ENCODE measurements at places on chromosomes 4 and X.
A peak's percentile ranks its signal among the peaks of the same experiment; 100 is the strongest.

DNA sequence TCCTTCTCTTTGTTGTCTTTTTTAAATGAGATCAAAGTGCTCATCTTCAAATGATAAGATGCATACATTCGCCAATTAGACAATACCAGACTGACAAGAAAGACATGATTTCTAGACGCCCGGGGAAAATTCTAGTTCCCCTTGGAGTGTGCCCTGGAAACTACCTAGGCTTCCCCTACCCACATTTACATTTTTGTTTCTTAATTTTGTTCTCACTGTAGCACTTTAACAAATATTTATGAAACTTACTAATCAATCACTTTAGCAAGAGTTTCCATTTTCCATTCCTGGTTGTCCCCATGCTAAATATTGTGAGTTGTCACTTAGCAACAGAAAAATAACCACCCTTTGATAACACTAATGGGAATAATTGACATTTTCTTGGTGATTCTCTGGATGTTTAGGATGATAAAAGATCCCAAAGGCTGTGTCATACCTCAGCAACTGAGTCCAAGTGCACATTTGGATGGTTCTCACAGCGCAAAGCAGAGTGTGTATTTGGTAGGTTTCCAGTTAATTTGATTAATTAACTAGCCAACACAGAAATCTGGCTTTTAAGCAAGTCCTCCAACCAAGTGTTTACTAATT is 69.6 kb downstream of the FGFBP1 start:
- no peak for DNase-seq

DNA sequence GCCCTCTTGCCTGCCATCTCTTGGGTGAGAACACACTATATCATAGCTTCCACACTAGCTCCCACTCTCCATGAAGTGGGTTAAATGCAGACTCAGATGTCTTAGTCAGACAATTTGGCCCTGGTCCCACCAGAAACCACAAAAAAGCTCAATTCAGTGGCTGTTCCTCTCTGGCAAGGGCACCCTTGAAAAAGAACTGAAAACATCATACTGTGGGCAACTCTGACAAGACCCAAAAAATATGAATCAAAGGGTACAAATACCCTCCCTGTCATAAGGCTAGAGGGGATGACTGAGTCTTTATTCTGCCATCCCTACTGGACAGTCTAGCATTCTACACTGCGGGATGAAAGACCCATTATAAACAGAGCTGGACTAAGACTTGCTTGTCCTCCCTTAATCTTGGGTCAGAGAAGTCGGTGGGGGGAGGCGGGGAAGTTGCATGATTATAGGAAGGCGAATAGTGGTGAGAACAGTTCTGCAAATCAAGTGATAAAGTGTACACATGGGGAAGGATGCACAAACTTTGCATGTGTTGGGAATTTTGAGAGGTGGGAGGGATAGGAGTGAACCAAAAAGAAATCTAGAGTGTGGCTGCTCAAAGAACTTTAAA is 172.1 kb downstream of the OPHN1 start:
- DNase-seq, result no peak

- DNase-seq, result no peak
Measured at GRCh38 chr4:42395595-42395994, 1.7 kb upstream of the SHISA3 start.

DNA sequence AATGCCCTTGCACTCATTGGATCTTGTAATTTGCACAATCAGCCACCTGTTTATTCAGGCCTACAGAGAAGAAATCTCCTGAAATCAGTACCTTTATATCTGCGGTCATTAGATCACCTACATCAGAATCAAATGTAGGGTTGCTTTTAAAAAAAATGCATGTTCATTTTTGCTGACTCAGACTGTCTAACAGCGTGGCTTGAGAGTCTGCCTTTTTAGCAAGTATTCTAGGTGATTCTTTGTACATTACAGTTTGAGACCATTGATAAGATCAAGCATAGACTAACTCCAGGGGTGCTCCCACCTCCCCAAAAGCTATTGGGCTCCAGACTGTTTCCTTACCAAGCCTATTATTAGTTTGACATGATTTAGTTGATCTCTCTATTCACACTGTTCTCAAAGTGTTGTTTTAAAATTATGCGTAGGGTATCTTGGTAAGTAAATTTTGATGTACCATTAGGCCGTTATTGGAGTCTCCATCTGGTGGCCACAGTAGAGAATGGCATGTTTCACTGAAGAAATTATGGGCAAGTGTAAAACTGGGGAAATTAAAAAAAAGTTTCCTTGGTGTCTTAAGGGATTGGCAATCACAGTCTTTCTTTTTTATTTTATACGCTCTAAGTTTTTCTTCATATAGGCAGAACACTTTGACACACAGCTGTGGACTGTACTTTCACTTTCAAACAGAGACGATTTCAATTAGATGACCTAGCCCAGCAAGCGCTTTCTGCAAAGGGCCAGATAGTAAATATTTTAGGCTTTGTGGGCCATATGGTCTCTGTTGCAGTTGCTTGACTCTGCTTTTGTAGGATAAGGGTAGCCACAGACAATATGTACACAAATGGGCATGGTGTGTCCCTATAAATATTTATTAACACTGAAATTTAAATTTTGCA is 33.7 kb upstream of the MSL3 start:
- DNase-seq, result peak; percentile 54

GRCh38 chrX:112851806-112852205 is 11.2 kb upstream of the AMOT start:
- DNase-seq, result peak; percentile 2

- peak; percentile 83 for DNase-seq
Measured at GRCh38 chr4:89298155-89298554, 9.4 kb downstream of the GPRIN3 start.

- DNase-seq, result no peak
Measured at GRCh38 chr4:180084561-180084960, 2158.6 kb upstream of the TENM3 start.

- no peak for DNase-seq
Measured at GRCh38 chrX:151279161-151279560, 102.8 kb downstream of the GPR50 start.

DNA sequence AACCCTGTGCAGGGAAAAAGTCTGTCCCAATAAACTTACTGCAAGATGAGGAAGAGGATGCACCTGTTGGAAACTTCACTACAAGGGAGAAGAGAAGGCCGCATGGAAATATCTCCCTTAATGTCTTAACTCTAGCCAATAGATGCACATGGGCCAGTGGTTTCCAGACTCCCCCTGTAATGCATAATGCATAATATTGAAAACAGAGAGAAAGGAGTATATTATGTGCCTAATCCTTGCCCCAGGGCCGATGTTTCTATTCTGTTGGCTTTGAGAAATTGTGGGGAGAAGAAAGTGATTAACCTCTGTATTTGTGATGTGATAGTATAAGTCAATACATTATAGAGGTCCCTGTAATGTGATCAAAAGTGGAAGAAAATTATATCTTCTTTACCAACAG is 37.2 kb downstream of the INTS12 start:
- DNase-seq, result no peak

DNA sequence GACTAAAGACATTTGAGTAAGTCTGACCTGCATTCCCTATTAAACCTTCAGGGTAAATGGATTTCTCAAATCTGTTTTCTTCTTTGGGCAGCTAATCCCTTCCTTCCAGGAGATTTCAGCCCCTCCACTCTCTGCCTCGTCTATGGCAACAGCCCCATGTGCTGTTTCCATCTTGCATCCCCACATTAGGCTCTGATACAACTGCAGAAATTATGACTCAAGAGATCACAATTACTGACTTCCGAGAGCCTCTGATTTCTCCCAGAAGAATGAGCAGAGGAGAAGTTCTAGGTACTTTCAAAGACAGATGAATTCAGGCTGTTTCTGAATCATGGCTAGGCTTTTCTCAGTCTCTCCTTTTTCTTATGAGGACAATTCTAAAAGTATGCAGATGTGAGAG is 38.7 kb downstream of the RAI2 start:
- no peak for DNase-seq

DNA sequence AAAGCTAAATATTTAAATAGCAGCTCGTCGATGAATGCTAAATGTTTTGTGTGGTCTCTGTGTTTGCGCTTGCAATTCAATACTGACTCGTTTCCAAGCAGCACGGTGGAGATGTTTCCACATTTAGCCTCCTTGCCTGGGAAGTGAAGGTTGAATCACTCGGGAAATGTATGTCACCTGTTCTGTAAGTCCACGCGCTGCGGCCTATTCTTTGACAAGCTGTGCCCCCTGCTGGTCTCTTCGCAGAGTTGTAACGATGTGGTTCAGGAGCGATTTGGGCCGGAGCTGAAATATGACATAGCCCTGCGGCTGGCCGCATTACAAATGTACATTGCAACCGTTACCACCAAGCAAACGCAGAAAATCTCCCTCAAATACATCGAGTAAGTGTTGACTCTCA is 89.6 kb upstream of the PRPS2 start:
- DNase-seq, result peak; percentile 33

- no peak for DNase-seq
Measured at GRCh38 chr4:131091896-131092295, 1995.9 kb downstream of the C4orf33 start.

GRCh38 chrX:136880003-136880451 is 498 bp downstream of the RBMX start:
- DNase-seq, result peak; percentile 75

DNA sequence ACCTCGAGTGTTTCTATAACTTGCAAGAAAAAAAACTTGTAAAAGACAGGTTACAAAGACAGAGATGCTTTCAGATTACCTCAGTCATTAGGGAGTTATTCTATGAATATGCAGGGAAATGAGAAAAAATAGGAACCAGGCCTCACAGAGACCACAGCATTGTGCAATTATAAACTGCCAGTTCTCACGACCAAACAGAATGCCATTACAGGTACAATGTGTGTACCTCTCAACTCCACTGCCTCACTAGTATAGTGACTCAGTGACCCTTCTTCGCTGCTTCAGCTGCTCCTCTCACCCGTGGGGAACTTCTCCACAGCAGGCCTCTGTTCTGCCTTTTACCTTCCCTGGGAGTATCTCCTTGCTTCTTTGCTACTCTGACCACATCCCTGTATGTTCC is 2.3 kb upstream of the HTATSF1 start:
- DNase-seq, result no peak

DNA sequence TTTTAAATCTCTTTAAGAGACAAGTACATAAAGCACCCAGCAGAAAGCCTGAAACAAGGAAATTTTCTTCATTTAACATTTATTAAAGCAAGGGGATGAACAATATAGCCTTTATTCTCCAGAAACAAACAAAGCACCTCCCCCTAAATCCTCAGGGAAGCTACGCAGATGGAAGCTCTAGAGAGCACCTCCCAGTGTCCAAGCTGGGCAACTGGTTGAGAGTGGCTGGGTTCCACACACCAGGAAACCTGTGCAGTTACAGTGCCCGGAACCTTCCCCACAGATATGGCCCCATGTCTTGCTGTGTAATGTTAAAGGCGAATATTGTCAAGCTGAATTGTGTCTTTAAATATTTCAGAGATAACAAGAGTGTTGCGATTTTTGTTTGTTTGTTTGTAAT is 8.9 kb upstream of the TRIML1 start:
- no peak for DNase-seq

GRCh38 chrX:46757593-46757992 is 1.3 kb downstream of the SLC9A7 start:
- no peak for DNase-seq

- no peak for DNase-seq
Measured at GRCh38 chrX:46647251-46647650, 73.7 kb downstream of the CHST7 start.

GRCh38 chrX:115894087-115894486 is 276.5 kb upstream of the AGTR2 start:
- no peak for DNase-seq

GRCh38 chr4:3346146-3346545 is 53.3 kb downstream of the RGS12 start:
- DNase-seq, result peak; percentile 80

DNA sequence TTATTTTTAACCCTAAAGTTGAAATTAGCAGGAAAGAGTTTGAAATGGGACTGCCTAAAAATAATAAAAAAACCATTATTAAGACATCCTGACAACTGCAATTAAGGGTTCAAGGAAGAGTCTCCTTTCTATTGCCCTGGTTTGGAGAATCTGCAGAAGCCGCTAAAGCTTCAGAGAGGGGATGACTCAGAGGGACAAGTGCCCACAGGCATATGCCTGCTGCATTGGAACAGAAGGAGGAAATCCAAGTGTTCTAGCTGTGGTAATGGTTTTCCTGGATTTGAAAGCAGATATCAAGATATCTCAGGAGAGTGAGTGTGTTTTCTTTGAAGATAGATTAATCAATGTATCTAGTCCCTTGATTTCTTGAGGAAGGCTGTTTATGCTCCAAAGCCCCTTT is 235.1 kb upstream of the TAPT1 start:
- DNase-seq, result no peak

DNA sequence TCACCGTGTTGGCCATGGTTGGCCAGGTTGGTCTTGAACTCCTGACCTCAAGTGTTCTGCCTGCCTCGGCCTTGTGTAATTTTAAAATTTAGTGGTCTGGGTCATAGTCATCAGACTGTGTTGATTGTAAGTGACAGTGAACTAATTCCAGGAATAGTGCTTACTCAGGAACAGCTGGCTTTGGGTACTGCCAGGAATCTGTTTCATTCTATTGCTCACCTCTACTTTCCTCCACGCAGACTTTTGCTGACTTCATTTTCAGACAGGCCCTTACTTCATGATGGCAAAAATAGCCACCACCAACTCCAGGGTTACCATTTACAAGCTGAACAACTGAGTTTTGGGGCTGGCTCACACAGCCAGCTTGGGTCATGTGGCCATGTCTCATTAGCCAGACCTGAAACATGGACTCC is 54.6 kb downstream of the FNIP2 start:
- no peak for DNase-seq

DNA sequence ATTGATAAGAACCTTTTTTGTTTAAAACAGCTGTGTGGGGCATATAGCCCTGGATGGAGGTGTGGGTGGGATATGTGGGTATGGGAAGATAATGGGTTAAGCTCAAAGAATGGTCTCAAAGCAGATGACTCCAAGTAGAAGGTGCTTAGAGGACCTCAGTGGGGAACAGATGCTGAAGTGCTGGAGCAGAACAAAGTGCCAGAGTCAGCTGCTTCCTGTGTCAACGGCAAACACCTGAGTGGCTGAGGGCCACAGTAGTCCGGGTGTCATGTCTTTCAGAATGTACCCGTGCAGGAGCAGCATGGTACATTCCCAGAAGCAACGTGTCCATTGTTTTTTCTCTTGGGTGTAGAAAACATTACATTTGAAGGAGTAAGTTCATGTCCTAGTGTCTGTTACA is 210.6 kb downstream of the CCNG2 start:
- DNase-seq, result no peak

DNA sequence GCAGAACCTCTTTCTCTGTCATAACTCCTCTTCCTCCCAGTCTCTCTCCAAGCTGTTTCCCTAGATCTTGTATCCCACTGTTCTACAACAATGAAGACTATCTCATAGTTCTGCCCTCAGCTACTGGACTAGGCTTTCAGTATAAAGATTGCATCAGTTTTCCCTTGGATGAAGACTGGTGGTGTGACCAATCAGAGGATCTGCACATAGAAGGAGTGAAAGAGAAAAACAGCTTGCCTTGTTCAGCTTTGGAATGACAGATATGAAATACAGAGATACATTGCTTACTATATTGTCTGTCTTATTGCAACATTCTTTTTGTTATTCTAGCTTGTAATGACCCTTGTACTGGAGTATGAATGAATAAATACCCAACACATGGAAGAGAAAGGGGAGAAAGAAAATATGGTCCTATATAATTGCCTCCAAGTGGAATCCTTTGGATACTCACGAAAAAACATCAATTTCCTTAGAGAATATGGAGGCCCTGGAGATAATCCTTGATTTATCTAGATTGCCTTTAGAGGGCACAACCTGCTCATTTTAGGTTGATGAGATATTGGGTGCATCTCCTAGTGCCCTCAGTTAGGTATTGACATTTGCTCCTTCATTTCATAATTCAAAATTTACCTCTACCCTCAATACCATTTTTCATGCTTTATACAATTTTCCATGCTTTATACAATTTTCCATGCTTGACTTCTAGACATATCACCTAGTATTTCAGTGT is 395.8 kb downstream of the NAF1 start:
- DNase-seq, result no peak

Data from natural killer cell (primary cell).